Ascending aorta (tissue), 2 donors: ENCODE measurements at places on chromosomes 6 and 20. TPM values are rescaled to one million over a fixed set of nuclear protein-coding genes. Genes with fewer than 3 reads are reported as not detected.

- peaks cover 19% of the 10 kb centered on the region for H3K4me1 ChIP-seq
- no peaks in the 10 kb centered on the region for H3K27me3 ChIP-seq
- peak overlapping the region; percentile 60 for H3K27ac ChIP-seq
- DNase-seq, result no peak
Observed at GRCh38 chr6:143774347-143774746, 68.8 kb upstream of the LTV1 start.

- no peak overlapping the region for H3K4me3 ChIP-seq
- no peaks in the 10 kb centered on the region for H3K4me1 ChIP-seq
- H3K27ac ChIP-seq, result no peak overlapping the region
- H3K36me3 ChIP-seq, result no peaks in the 10 kb centered on the region
- no peak for DNase-seq
- no peaks in the 10 kb centered on the region for H3K27me3 ChIP-seq
Observed at GRCh38 chr6:137927777-137928218, 60.7 kb downstream of the TNFAIP3 start.

DNA sequence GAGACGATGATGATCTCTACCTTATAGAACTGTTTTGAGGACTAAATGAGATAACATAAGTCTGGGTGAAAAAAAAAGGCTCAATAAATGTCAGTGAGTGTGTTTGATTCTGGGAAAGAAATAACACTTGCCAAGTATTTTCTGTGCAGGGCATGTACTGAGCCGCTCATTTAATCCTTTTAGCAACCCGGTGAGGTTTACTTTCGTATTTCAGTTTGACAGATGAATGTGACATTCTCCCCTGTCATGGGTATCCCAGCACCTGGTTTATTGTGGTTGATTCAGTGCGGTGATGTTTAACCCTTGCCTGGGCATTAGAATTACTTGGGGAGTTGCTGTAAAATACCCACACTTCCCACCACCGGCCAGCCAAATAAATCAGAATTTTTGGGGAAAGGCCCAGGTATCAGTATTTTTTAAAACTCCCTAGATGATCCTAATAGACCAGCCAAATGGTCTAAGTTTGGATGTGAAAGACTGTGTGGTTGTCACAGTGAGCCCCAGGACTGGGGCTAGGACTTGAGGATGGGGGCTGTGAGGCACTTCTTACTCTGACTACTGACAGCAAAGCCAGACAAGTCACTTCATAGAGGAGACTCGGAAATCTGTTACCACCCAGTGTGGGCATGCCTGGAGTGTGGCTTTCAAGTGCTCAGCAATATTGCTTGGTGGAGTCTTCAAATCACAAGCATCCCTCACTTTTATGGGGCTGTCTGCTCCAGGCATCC lies 100.2 kb upstream of the KCNG1 start:
- H3K36me3 ChIP-seq, result no peaks in the 10 kb centered on the region
- H3K4me1 ChIP-seq, result no peaks in the 10 kb centered on the region
- H3K27ac ChIP-seq, result no peak overlapping the region
- H3K4me3 ChIP-seq, result no peak overlapping the region

GRCh38 chr6:26327450-26328264 lies 37.3 kb upstream of the BTN3A2 start:
- H3K27ac ChIP-seq, result no peak overlapping the region
- no peaks in the 10 kb centered on the region for H3K4me1 ChIP-seq
- H3K36me3 ChIP-seq, result no peaks in the 10 kb centered on the region
- no peak overlapping the region for H3K4me3 ChIP-seq
- DNase-seq, result no peak
- H3K27me3 ChIP-seq, result peaks cover 29% of the 10 kb centered on the region

GRCh38 chr6:27280064-27280539 lies 32.0 kb downstream of the POM121L2 start:
- no peaks in the 10 kb centered on the region for H3K4me1 ChIP-seq
- peaks cover 3% of the 10 kb centered on the region for H3K27me3 ChIP-seq
- no peak for DNase-seq
- no peak overlapping the region for H3K27ac ChIP-seq
- no peak overlapping the region for H3K4me3 ChIP-seq

Gene BPIFB1
- total RNA-seq, result not detected

Gene BPIFB2
- total RNA-seq, result not detected
